Renal cortex interstitium (tissue), 15 donors: ENCODE measurements at places on chromosomes 3 and 15. TPM values are rescaled to one million over a fixed set of nuclear protein-coding genes. Genes with fewer than 3 reads are reported as not detected.

DNA sequence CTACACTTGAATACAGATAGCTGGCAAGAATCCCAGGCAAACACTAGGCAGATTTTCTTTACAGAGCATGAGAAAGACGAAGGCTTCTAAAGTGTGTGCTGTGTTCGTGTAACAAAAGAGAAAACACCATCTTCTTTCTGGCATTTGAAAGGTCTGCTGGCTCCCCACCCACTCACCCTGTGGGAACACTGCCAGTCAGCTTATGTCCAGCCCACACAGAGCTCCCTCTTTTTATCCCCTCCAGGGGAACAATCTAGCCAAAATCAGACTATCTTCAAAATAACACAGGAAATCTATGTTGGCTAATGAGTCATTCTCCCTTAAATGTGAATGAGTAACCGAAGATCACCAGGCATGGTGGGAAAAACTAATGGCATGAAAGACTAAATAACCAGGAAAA, 45.6 kb upstream of the PAQR5 start:
- DNase-seq: no peak

- no peak for DNase-seq
These were observed 90.8 kb upstream of the TNFAIP8L3 start for GRCh38 chr15:51185213-51186159.

DNA sequence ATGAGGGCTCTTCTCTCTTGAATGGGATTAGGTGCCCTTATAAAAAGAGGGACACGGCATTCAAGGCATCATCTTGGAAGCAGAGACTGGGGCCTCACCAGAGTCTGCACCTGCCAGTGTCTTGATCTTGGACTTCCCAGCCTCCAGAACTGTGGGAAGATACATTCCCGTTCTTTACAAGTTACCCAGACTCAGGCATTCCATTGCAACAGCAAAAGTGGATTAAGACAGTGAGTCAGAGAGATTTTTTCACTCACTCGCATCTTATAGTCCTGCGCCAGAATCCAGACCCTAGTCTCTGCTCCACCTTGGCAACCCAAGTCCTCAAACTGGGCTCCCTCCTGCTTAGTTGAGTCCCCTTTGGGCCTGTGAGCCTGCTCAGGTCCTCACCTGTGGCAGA, 2.7 kb downstream of the LCTL start:
- no peak for DNase-seq

GRCh38 chr3:17995769-17996168, 253.3 kb upstream of the TBC1D5 start:
- DNase-seq: no peak

DNA sequence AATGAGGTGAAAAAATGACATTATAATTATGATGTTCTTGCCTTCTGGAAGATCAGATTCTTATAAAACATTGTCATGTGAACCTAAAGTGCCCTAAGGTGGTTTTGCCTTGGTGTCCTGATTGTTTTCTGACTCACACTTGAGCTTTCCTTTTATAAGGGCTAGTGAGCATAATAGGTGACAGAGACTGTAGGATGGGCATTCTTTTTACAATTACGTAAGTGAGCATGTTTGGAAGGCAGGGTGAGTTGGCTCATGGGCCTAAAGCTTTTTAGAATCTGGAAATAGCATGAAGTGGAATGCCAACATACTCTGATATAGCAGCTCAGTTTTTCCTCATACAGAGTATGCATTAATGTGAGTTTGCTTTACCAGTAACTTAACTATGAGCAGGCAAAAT, 41.2 kb downstream of the CRYBG3 start:
- no peak for DNase-seq

GRCh38 chr3:71725271-71725991, at the start of gene EIF4E3:
Gene EIF4E3, minus strand, starts transcription at chr3:71725402. Its CDS starts 35 bp downstream, at chr3:71725367.
- no peak for DNase-seq

DNA sequence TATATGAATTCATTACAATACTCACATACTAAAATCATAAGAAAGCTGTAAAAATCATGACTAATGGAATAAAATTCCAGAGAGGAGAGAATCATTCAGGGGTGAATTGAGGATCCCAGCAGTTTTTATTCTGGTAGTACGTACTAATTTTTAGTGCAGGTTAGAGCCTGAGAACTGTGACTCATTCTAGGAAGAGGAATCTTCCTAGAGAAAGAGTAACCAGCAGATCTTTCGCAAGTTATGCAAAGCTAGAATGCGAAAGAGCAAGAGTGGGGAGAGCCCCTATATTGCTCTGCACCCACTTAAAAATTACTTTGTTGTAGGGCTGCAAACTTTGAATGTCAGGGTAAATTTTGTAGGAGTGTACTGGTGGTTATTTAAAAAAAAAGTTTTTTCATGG, 303.6 kb upstream of the ARPP21 start:
- DNase-seq: no peak

- no peak for DNase-seq
These were observed 747 bp upstream of the ZNF592 start for GRCh38 chr15:84747416-84748273.

- DNase-seq: no peak
These were observed 189.7 kb upstream of the ZBTB20 start for GRCh38 chr3:115336836-115337235.

- no peak for DNase-seq
These were observed 2.6 kb downstream of the LRRC3B start for GRCh38 chr3:26625187-26625586.

GRCh38 chr15:101490408-101490891, 943 bp upstream of the PCSK6 start:
- no peak for DNase-seq

DNA sequence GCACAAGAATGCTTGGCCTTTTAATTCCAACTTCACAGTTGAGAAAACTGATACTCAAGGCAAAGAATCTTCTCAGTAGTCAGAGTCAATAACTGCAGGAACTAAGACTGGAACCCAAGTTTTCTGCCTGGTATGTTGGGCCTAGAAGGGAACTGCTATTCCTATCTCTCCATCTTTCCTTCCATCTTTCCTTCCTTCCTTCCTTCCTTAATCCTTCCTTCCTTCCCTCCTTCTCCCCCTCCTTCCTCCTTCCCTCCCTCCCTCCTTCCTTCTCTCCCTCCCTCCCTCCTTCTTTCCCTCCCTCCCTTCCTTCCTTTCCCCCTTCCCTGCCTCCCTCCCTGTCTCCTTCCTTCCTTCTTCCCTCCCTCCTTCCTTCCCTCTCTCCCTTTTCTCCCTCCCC, 131.2 kb downstream of the RORA start:
- no peak for DNase-seq

- DNase-seq: no peak
These were observed 6.2 kb downstream of the RAB8B start for GRCh38 chr15:63195569-63196015.

DNA sequence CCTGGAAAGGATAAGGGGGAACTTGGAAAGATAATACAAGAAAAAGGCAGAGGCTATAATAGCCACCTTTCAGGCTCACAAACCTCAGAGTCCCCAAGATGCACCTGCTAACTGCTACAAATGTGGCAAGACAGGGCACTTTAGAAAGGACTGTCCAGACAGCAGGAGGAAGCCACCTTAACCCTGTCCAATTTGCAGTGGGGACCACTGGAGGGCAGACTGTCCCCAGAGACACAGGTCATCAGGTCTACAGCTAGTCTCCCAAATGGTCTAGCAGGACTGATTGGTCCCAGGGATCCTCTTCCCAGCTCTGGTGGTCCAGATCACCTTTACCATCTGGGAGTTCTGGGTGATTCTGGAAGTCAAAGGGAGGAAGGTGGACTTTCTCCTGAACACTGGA, 882.5 kb upstream of the GBE1 start:
- DNase-seq: no peak

DNA sequence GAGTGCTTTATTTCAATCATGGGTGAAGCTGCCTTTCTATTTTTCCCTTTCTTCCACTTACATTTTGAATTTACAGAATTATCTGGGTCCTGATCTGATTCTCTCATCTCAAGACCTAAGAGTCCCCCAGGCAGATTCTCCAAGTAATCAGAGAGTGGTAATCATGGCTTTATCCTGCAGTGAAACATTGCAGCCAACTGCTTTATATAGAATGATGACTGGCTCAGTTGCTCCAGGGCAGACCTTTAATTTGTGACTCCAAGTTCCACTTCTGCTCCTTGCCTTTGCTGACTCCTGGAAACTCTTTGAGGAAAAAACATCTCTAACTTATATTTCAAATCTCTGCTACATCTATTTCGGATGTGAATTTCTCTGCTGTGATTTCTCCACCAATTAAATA, 25.5 kb upstream of the NPTN start:
- DNase-seq: no peak

DNA sequence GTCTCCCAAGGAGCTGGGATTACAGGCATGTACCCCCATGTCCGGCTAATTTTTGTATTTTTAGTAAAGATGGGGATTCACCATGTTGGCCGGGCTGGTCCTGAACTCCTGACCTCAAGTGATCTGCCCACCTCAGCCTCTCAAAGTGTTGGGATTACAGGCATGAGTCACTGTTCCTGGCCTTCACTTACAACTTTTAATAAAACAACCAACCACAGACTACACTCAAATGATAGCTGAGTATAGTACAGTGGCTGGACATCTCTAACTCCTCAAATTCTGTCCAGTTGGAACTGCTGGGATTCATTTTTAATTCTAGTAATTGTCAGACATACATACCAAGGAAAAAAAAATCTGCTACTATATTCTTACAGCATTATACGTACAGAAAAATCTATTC, 71.0 kb downstream of the PBRM1 start:
- DNase-seq: no peak

DNA sequence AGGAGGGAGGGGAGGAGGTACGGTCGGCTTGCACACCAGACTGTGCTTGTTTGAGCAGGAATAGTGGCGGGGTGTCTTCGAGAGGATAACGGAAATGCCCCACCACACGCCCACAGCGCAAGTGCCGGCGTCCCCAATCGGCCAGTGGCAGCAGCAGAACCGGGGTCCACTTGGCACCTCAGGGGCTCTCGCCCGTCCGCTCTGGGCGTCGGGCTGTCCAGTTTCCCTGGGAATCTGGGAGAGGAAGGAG, 53.7 kb downstream of the CCDC54 start:
- no peak for DNase-seq

GRCh38 chr3:113771993-113772392, 25.2 kb downstream of the ATP6V1A start:
- no peak for DNase-seq

DNA sequence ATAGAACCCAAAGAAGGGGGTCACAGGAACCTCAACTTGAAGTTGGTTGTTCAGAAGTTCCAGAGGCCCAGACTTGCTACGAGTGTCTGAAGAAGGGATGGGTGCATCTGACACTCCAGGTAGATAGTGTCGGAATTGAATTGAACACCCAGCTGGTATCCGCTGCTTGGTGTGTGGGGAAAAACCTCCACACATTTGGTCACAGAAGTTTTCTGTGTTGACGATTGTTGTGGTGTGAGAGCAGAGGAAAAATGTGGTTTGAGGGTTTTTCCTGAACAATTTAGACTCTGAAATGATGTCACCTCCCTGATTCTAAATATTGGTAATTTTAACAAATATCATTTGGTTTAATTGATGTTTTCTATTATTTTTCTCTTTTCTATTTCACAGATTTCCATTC, 218.8 kb upstream of the CTNNB1 start:
- no peak for DNase-seq

DNA sequence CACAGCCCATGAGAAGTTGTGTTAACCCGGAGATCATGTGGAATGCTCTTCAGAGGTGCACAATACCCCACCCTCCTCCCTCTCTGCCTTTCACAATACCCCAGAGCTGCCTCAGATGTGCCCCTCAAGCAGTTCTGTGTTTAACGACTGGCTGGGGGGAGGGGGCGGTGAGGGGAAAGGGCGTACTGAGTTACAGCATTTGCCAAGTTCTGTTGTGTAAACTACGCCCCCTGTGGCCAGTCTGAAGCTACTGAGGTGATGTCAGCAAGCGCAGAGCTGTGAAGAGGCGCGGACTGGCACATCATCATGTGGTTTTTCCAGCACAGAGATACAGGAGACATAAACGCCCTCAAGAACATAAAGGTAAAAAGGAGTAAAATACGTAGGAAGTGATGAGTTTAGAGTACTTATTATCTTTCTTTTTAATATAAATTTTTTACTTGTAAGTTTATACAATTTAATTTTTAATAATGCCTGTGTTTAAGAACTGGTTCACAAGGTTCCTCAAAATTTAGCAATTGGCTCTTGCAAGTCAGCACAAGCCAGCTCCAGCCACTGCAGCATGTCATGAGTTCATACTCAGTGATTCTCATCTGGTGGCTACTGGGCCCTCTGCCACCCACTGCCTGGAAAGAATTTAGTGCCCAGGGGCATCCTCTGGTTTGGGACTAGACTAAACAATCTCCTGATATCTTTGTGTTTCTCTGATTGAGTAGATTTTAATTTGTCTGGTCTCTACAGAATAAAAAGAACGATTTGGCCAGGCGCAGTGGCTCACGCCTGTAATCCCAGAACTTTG, 1.7 kb downstream of the EPB42 start:
- no peak for DNase-seq

DNA sequence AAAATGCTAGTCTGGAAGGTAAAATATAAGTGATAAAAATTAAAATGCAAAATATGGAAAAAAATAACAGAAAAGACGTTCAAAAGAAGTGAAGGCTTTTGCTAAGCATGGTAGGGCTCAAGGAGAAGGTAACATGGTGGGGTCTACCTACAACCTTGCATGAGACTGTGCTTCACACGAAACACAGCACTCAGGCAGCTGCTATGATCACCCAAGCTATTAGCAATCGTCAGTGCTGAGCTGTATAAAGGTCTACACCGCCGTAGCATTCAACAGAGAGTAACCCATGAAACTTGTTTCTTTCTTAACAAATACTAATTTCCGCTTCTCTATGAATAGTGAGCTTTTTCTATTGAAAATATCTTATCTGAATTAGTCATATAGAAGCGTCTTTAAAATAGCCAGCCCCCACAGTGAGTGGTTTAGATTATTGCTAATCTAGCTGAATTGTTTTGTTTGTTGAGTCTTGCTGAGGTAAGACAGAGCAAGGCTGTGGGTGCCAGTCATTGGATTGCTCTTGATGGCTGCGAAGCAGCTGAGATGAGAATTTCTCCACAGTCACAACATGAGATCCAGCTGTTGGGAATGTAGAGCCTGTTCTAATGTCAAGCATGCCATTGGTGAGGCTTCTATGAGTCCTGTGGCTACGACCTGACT, 230.0 kb downstream of the KLF13 start:
- no peak for DNase-seq

DNA sequence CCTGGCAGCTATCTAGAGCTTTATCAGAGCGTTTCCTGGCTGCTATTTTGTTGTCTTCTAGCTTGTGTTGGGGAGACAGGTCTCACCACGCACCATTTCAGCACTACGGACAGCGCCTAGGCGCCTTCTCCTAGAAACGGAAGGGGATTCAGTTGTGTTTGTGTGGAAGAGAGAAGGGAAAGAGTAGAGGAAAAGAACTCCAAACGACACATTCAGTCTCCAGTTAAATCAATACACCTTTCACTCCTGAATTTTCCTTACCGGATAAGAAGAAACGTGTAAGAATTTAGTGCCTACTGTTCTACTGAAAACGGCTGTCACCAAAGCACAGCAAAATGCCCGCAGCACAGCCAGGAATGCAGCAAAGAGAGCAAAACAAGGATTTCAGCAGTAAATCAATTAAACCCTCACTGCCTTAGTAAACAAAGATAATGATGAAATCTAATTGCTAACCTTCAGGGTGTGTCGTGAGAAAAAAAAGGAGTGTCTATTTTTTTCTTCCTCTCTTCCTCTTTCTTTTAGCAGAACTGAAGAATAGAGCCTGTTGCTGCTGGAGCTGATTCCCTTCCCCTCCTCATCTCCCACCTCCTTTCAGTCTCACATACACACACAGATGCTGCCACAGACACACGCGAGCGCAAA, 412 bp upstream of the CTXN2 start:
- peak; percentile 88 for DNase-seq

The ZNF385D gene
- 8.2 TPM for polyA plus RNA-seq

The TIMP4 gene
- 0.90 TPM for polyA plus RNA-seq

The TNNC1 gene
- 6.5 TPM for polyA plus RNA-seq

The GOLGA6L9 gene
- 11.3 TPM for polyA plus RNA-seq

The GPR62 gene
- polyA plus RNA-seq: 0.53 TPM
